ENCODE measurements at places on chromosomes 7 and 10.
A peak's percentile ranks its signal among the peaks of the same experiment; 100 is the strongest.

DNA sequence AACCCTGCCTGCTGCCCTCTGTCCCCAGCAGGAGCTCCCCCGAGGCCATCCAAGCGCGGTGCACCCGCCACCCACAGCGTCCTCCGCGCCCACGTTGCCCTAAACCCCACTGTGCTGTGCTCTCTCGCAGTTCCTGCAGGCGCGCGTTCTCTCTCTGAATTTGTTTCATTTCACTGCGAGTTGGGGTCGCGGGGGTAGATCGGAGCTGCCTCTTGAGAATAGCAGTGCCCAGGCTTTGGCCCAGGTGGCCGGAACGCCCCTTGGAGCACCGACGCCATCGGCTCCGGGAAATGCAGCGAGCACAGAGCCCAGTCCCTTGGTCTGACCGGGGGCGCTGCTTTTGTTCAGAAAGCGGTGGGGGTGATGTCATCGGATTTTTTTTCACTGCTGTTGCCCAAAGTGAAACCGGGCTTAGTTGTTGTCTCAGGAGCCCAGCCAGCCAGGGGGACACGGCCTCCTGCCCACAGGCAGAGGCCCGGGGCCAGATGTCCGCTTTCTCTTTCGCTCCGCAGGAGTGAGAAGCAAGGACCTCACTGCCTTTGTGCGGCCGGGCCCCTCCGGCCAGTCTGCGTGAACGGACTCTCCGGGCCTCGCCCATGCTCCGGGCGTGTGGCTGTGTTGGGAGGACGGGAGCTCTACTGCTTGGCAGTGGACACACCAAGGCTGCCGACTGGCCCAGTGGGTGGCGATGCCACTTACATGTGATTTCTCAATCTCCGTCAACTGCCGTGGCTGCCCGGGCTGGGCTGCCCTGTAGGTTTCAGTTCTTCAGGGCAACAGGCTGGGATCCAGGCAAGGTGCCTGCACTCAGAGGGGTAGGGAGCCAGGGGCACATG, 43.1 kb downstream of the FOXK1 start:
- DNase-seq = peak; percentile 33

- no peak for DNase-seq
These were observed 94.3 kb downstream of the USP6NL start for GRCh38 chr10:11517150-11517549.

- DNase-seq = no peak
These were observed 61.7 kb upstream of the RAB11FIP2 start for GRCh38 chr10:118108194-118109026.

DNA sequence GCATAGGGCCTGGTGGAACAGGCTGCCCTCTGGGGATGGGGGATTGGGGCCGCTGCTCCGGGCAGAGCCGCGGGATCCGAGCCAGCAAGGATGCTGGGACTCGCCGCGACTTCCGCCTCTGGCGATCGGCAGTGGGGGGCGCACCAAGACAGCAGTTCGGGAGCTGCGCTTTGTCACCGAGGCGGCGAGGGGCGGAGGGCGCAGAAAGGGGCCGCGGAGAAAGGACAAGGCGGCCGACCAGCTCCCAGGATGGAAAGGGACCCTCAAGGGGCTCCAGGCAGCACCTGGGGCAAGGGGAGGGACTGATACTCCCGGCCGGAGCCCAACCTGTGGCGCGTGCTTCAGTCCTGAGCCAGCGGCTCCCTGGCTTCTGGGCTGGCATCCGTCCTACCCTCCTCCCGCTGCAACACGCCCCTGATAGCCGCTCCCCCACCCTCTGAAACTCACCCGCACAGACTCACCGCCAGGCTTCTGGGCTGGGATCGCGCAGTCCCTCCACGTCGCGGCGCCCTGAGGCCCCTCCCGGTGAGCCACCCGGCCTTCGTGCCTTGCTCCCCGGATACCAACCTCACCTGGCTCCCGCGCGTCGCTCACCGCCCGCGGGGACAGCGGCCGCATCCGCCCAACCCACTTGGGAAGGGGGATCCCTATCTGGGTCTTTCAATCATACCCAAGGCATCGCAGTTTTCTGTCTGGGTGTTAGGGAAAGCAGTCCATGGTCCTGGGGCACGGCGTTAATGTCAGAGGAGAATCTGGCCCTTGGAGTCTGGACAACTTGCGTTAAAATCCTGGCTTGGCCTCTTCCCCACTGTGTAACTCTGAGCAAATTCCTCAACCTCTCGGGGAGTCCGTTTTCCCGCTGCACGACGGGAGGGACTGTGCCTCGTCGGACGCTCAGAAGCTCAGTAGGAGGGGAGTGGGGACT, 7.0 kb upstream of the EVX1 start:
- DNase-seq = no peak

GRCh38 chr10:103751667-103752290, 103.6 kb downstream of the SH3PXD2A start:
- DNase-seq = no peak
